IPS DF 6.9 (cell line): ENCODE measurements at places on chromosomes 13 and 19.

GRCh38 chr19:6113616-6114188 is 3.4 kb upstream of the RFX2 start:
- DNase-seq: no peak

DNA sequence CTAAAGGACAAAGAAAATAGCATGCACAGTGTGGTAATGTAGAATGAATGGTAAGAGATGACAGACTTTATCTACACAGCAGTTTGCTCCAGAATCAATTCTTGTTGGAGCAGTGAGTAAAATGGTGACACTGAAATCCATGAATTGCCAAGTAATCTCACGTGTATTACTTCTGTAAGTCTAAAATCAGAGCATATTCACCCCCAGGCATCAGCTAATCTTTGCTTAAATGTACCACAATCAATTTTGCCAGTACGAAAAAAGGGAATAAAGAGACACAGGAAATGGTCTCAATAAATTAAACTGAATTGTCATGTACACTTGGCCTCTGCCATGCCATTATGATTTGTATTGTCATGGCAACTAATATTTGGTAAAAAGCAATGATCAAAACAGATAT is 294.2 kb downstream of the PCDH17 start:
- no peak for DNase-seq

- no peak for DNase-seq
These were observed 83.4 kb downstream of the UBL3 start for GRCh38 chr13:29767006-29767405.

- no peak for DNase-seq
These were observed 30.1 kb downstream of the SCEL start for GRCh38 chr13:77565635-77566034.

DNA sequence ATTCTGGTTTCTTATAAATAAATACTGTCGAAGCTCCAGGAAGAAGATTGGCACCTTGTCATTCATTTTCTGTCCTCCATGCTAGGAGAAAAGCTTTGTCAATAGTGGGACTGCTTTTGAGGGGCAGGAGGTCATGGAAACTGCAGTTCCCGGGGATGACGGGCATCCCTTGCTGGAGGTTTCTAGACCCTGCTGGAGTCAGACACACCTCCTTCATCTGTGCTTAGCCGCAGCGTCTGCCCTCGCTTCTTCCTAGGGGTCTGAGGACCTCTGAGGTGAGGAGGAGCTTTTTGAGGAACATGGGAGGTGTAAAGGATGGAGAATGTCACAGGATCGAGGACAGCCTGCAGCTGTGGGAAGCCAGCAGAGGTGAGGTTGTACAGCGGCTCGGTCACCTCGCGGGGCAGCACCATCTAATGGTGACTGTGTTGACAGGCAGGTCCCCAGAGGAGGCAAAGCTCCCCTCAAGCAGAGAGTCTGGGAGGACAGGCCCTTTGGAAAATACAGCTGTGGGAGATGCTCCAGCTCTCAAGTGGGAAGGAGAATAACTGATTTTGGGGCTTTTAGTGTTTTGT is 172.7 kb upstream of the RNF113B start:
- DNase-seq: no peak

GRCh38 chr13:100790405-100790804 is 115.8 kb upstream of the TMTC4 start:
- no peak for DNase-seq

GRCh38 chr13:94709001-94709834 is 3.1 kb downstream of the SOX21 start:
- DNase-seq: no peak

DNA sequence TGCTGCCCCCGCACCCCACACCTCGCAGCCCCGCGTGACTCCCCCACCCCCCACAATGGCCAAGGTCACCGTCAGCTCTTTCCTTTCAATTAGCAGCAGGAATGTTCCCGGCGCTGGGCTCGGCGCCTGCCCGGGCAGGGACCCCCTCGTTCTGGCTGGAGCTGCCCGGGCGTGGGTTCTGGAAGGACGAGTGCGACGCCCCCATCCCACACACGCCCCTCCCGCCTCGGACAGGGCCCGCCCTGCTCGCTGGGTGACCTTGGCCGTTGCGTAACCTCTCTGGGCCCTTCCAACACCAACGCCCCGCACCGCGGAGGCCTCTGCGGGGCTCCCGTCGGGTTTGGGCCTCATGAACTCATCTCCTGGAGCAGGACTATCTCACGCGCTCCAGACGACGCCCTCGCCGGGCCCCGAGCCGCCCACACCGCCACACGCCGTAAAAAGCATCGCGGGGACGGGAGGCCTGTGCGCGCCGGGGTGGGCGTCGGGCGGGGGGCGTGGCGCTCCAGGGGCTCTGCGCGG is 10.3 kb downstream of the PALM start:
- no peak for DNase-seq

GRCh38 chr13:48492470-48493065 is 40.3 kb downstream of the RCBTB2 start:
- no peak for DNase-seq

GRCh38 chr19:6213696-6214641 is 65.8 kb downstream of the MLLT1 start:
- no peak for DNase-seq

GRCh38 chr13:110746438-110746837 is 32.9 kb downstream of the ING1 start:
- DNase-seq: no peak

DNA sequence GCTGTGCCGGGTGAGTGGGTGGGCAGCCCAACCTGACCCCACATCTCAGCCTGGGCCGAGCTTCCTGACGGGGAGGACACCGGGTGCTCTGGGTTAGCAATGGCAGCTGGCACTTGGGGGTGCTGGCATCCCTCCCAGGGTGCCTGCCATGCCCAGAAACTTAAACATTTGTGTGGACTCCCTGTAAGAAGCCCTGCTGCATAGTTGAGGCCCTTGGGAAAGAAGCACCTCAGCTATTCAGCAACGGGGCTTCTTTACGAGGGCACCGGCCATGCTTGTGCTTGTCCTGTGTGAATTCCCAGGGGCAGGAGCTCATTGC is 33.8 kb upstream of the MEDAG start:
- DNase-seq: no peak

- no peak for DNase-seq
These were observed 1520.0 kb upstream of the SLC10A2 start for GRCh38 chr13:104586051-104586746.

GRCh38 chr13:80141123-80141849 is 199.6 kb downstream of the SPRY2 start:
- no peak for DNase-seq

DNA sequence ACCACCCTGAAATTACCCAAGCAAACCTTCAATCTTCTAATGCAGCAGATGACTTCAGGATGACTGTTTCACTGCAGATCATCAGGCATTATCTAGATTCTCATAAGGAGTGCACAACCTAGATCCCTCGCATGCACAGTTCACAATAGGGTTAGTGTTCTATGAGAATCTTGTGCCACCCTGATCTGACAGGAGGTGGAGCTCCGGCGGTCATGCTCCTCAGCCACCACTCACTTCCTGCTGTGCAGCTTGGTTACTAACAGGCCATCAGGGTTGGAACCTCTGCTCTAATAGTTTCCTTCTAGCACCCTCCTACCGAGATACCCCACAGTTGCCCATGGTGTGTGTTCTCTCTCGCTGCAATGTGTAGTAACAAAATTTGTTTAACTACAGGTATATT is 442.8 kb downstream of the FGF14 start:
- DNase-seq: no peak
